ENCODE measurements at places on chromosomes 3 and 15. TPM values are rescaled to one million over a fixed set of nuclear protein-coding genes. Genes with fewer than 3 reads are reported as not detected.

DNA sequence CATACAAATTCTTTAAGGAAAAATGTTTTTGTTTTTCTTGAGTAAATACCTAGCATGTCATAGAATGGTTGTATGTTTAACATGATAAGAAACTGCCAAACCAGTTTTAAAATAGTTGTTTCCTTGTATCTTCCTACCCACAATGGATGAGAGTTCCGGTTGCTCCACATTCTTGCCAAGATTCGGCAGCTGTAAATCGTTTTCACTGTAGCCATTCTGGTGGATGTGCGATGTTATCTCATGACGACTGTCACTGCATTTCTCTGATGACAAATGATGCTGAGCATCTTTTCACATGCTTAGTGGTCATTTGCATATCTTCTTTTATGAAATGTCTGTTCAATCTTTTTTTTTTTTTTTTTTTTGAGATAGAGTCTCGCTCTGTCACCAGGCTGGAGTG, 36.6 kb upstream of the SH3GL3 start:
- H3K36me3 ChIP-seq = no peaks in the 10 kb centered on the region
- H3K27me3 ChIP-seq = no peaks in the 10 kb centered on the region
- H3K4me3 ChIP-seq = no peak overlapping the region
- DNase-seq = no peak

The TMEM39A gene
- total RNA-seq = 28.4 TPM

GRCh38 chr3:64228110-64228509, 2.8 kb upstream of the PRICKLE2 start:
- H3K4me3 ChIP-seq = no peak overlapping the region
- no peaks in the 10 kb centered on the region for H3K27me3 ChIP-seq
- peaks cover 13% of the 10 kb centered on the region for H3K4me1 ChIP-seq
- H3K36me3 ChIP-seq = no peaks in the 10 kb centered on the region

DNA sequence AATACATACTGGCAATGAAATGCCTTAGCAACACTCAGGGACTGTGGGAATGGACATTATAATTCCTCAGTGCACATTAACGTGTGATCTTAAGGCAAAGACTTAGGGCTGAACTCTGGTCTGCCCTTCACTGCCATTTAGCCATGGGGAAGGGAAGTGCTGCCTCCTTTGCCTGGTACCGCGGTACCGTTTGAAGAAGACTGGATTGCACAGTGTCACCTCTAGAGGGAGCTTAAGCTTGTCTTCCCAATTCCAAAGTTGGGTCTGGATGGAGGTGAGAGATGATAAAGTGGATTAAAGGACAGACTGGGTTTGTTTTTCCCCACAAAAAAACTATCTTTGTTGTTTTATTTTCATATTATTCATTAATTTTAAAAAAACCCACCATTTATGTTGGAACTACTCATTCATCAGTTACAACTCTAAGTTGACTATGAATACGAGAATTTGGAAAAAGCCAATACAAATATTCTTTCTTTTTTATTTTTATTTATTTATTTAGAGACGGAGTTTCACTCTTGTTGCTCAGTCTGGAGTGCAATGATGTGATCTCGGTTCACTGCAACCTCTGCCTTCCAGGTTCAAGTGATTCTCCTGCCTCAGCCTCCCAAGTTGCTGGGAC, 60.0 kb upstream of the SYN2 start:
- no peaks in the 10 kb centered on the region for H3K36me3 ChIP-seq
- peak; percentile 44 for DNase-seq
- H3K4me1 ChIP-seq = no peaks in the 10 kb centered on the region
- no peak overlapping the region for H3K4me3 ChIP-seq

DNA sequence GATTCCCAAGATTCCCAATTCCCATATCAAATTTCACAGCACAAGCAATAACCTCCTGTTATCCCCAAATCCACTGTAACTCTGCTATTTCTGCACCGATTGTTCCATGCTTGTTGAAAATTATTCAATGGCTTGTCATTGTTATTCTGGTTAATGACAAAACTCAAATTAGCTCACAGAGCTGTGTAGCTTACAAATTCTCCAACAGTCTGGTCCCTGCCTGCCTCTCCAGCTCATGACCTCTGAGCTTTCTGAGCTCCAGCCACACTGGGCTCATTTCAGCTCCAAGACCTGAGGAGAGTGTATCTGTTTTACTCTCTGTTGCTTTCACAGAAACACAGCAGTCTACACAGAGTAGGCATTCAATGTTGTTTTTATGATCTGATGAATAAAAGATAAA, 3.3 kb downstream of the DPPA2 start:
- H3K4me3 ChIP-seq = no peak overlapping the region
- no peaks in the 10 kb centered on the region for H3K36me3 ChIP-seq
- DNase-seq = no peak
- H3K27me3 ChIP-seq = no peaks in the 10 kb centered on the region
- H3K27ac ChIP-seq = no peak overlapping the region

DNA sequence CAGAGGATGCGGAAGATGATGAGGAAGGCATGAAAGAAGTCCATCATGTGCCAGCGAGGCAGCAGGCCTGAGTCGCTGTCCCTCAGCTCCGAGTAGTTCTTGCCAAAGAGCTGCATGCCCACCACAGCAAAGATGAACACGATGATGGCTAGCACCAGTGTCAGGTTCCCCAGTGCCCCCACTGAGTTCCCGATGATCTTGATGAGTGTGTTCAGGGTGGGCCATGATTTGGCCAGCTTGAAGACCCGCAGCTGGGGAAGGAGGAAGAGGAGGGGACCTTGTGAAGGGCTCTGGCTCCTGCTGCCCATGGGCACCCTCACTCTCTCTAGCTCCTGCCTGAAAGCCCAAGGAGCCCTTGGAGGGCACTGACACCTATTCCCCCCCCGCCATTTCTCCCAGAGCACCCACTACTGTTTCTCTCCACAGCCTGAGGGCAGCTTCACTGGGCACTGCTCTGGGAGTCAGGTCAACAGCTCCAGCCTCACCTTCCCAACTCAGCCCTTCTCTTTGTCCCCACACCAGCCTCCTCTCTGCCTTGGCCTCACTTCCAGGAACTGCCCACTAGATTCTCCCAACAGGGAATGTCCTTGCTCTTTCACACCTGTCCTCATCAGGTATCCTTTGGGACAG, 63.6 kb downstream of the SCN5A start:
- no peak for DNase-seq
- H3K36me3 ChIP-seq = no peaks in the 10 kb centered on the region
- no peaks in the 10 kb centered on the region for H3K4me1 ChIP-seq
- no peak overlapping the region for H3K27ac ChIP-seq

GRCh38 chr15:49155834-49156627, 632 bp upstream of the COPS2 start:
- peak; percentile 52 for DNase-seq
- peaks cover 36% of the 10 kb centered on the region for H3K4me1 ChIP-seq
- H3K27ac ChIP-seq = peak overlapping the region; percentile 51
- H3K4me3 ChIP-seq = peak overlapping the region; percentile 73
- H3K36me3 ChIP-seq = peaks cover 9% of the 10 kb centered on the region
- no peaks in the 10 kb centered on the region for H3K27me3 ChIP-seq

The ANKUB1 gene
- not detected for total RNA-seq

The ROPN1B gene
- total RNA-seq = not detected

DNA sequence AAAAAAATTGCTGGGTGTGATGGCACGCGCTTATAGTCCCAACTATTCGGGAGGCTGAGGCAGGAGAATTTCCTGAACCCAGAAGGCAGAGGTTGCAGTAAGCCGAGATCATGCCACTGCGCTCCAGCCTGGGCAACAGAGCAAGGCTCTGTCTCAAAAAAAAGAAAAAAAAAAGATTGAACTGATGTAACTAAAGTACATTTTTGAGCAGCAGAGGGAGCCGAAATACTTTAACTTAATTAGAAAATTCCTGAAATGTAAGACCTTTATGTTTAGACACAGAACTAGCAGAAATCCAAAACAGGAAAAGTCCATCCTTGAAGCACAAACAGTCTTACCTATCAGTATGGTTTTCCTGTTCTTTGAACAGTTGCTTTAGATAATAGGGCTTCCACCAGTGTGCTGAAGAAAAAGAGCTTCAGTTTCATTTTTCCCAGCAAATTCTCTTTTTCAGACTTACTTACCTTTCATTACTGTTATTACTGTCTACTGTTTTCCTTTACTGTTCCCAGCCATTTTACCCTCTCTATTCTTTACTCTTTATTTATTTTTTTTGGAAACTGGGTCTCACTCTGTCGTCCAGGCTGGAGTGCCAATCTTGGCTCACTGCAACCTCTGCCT, 33.4 kb upstream of the ZNF609 start:
- peaks cover 13% of the 10 kb centered on the region for H3K4me1 ChIP-seq
- no peak overlapping the region for H3K4me3 ChIP-seq
- H3K27me3 ChIP-seq = no peaks in the 10 kb centered on the region

GRCh38 chr3:151687076-151687475, 46.7 kb upstream of the AADACL2 start:
- no peak overlapping the region for H3K27ac ChIP-seq
- DNase-seq = no peak
- H3K4me3 ChIP-seq = no peak overlapping the region
- no peaks in the 10 kb centered on the region for H3K4me1 ChIP-seq
- no peaks in the 10 kb centered on the region for H3K36me3 ChIP-seq
- H3K27me3 ChIP-seq = no peaks in the 10 kb centered on the region

DNA sequence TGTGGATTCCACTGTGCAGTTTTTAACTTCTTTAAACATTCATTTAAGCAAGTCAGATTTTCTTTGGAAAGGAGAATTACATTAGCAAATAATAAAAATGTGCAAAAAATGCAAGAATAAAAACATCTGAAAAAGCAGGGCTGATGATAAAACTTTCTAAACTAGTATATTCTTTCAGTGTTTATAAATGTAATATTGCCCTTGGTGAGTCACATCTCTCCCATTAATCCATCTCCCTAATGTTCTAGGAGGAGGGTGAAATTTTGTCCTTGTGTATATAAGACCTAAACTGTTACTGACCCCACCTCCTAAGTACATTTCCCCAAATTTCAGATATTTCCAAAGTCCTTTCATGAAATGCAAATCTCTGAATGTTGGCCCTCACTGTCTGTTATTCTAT, 28.5 kb upstream of the DCUN1D1 start:
- H3K36me3 ChIP-seq = no peaks in the 10 kb centered on the region
- H3K4me3 ChIP-seq = no peak overlapping the region
- DNase-seq = no peak
- H3K4me1 ChIP-seq = peaks cover 5% of the 10 kb centered on the region
- no peak overlapping the region for H3K27ac ChIP-seq
- H3K27me3 ChIP-seq = no peaks in the 10 kb centered on the region

- DNase-seq = no peak
- no peak overlapping the region for H3K4me3 ChIP-seq
- H3K4me1 ChIP-seq = peaks cover 23% of the 10 kb centered on the region
Measured at GRCh38 chr15:99718421-99718820, 14.8 kb downstream of the LYSMD4 start.

- no peaks in the 10 kb centered on the region for H3K27me3 ChIP-seq
- H3K27ac ChIP-seq = no peak overlapping the region
- no peaks in the 10 kb centered on the region for H3K36me3 ChIP-seq
- no peak overlapping the region for H3K4me3 ChIP-seq
- no peak for DNase-seq
Measured at GRCh38 chr3:33229066-33229465, 10.5 kb upstream of the SUSD5 start.

- H3K36me3 ChIP-seq = no peaks in the 10 kb centered on the region
- H3K27ac ChIP-seq = no peak overlapping the region
- H3K4me3 ChIP-seq = no peak overlapping the region
- H3K4me1 ChIP-seq = no peaks in the 10 kb centered on the region
- no peaks in the 10 kb centered on the region for H3K27me3 ChIP-seq
Measured at GRCh38 chr15:72168131-72168807, 29.3 kb downstream of the GRAMD2A start.

GRCh38 chr3:9891072-9891622, 737 bp downstream of the JAGN1 start:
- peak overlapping the region; percentile 100 for H3K4me3 ChIP-seq
- DNase-seq = no peak
- H3K36me3 ChIP-seq = peaks cover 16% of the 10 kb centered on the region
- H3K27me3 ChIP-seq = no peaks in the 10 kb centered on the region
- H3K4me1 ChIP-seq = peaks cover 20% of the 10 kb centered on the region
- H3K27ac ChIP-seq = peak overlapping the region; percentile 40

DNA sequence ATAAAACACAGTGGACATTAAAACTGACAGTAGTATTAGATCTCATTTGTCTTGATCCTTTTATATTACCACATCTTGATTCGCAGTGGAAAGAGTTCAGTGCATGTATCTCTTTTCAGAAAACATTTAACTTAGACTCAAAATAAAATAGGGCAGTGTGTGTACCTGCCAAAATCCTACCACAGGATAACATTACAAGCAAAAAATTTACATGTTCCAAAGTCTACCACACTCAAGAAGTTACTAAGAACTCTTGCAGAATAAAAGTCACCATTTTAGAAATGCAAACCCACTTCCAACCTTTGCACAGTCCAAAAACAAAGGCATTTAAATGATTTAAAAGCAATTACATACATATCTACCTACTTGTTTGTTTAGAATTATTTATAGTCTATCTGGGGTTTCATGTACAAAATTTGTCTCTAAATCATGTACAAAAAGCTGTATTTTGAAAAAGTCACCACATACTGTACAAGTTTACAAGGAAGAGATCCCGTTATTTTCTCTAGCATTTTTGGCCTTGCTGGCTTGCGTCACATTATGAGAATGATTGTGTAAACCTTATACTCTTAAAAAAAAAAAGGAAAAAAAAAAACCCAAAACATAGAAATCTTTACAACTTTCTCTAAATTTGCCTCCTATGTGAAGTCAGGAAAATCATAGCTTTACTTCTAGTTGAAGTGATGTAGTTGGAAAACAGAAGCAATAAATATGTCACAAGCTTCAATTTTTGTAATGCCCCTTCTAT, 153.8 kb downstream of the ADAM10 start:
- DNase-seq = no peak
- H3K27me3 ChIP-seq = no peaks in the 10 kb centered on the region
- no peaks in the 10 kb centered on the region for H3K4me1 ChIP-seq
- no peak overlapping the region for H3K4me3 ChIP-seq
- H3K27ac ChIP-seq = no peak overlapping the region

GRCh38 chr3:45939341-45939771, 3.9 kb upstream of the CXCR6 start:
- H3K27ac ChIP-seq = no peak overlapping the region
- no peaks in the 10 kb centered on the region for H3K4me1 ChIP-seq
- H3K4me3 ChIP-seq = no peak overlapping the region
- H3K36me3 ChIP-seq = peaks cover 17% of the 10 kb centered on the region
- no peak for DNase-seq

GRCh38 chr3:156626104-156626503, 48.3 kb upstream of the TIPARP start:
- H3K4me1 ChIP-seq = peaks cover 26% of the 10 kb centered on the region
- H3K4me3 ChIP-seq = no peak overlapping the region
- no peaks in the 10 kb centered on the region for H3K36me3 ChIP-seq
- no peaks in the 10 kb centered on the region for H3K27me3 ChIP-seq
- no peak overlapping the region for H3K27ac ChIP-seq

Data from Karpas-422 (cell line).